ENCODE measurements at places on chromosomes 2 and 18.

- H3K27me3 ChIP-seq: peaks cover 17% of the 10 kb centered on the region
- H3K27ac ChIP-seq: no peak overlapping the region
- no peaks in the 10 kb centered on the region for H3K36me3 ChIP-seq
Observed at GRCh38 chr18:80229766-80230745, 17.3 kb downstream of the PARD6G start.

DNA sequence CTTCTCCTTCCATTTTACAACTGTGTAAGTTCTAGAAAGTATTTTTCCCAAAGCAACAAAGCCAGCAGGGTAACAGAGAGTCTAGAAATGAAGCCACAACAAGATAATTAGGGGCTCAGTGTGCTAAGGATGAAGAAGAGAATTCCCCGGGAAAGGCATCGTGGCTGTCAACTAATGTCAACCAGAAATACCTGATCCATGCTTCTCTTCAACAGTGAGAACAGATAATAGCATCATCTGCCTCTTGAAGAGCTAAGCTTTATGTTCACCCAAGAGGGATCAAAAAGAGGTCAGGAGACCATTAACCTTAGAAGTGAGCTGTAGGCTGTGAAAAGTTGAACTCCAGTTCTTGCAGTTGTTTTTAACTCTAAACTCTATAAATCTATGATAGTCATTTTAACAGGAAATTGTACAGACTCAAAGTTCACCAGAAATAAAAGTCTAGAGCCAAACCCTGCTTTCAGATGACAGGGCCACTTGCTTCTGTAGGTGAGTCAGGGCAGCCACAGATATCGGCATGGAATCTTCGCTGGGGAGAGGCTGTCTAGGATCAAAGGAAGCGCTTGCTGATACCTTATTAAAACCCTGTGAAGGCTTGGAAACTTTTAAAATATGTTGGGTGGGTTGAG, 540.7 kb upstream of the ID2 start:
- peaks cover 3% of the 10 kb centered on the region for H3K27me3 ChIP-seq
- DNase-seq: no peak
- H3K4me1 ChIP-seq: no peaks in the 10 kb centered on the region
- H3K27ac ChIP-seq: no peak overlapping the region

GRCh38 chr18:5244941-5245340, 47.9 kb upstream of the AKAIN1 start:
- peaks cover 15% of the 10 kb centered on the region for H3K4me1 ChIP-seq
- no peak overlapping the region for H3K4me3 ChIP-seq
- H3K27me3 ChIP-seq: no peaks in the 10 kb centered on the region
- DNase-seq: no peak
- H3K27ac ChIP-seq: no peak overlapping the region
- H3K36me3 ChIP-seq: peaks cover 36% of the 10 kb centered on the region

DNA sequence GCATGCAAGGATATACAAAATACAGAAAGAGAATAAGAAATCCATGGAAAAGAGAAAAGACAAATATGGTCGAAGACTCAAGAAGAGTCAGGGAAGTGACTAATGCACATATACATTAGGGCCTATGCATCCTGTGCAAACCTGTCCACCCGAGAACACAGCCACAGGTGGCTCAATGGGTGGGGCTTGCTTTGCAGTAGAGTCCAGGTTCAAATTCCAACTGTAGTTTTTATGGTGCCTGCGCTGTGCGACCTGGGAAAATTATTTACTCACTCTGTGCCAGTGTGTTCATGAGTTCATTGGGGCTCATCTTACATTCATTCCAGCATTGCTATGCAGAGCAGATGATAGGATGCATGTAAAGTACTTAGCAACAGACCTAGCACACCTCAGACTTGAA, 244.7 kb downstream of the CTNNA2 start:
- H3K4me1 ChIP-seq: no peaks in the 10 kb centered on the region
- no peak for DNase-seq
- H3K27ac ChIP-seq: no peak overlapping the region
- H3K27me3 ChIP-seq: no peaks in the 10 kb centered on the region

DNA sequence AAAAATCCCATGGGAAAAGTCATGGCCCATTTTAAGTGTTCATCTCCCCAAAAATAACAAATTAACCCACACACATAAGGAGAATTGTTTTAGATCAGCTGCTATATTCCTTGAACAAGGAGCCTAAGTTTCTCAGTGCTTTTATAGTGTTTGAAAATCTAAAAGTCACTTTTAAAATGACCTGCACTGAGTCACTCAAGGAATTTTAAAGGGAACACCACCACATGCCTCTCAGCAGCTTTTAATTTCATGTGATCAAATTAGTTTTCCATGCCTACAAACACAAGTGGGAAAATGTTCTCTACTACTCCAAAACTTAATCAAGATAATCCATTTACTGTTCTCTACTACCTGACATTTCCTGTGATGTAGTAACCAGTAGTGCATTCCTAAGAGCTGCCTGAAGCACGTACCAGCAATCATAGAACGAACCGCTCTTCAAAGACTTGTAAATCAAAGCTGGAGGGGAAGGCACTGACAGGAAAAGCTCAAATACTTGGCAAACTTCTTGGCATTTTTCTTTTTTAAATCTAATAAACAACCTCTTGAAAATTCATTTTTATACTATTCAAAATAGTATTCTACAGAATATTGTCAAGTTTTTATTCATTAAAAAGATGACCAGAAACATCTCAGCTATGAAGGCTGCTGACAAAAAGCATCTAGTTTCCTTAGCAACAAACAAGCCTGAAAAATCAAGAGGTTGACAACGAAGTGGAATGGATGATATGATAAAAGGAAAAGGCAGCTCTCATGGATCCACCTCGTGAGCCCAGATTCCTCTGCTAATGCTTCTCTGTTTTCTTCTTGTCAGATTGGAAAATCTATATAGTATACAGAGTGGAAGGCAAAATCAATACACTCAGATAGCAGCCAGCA, 37.2 kb downstream of the LRPPRC start:
- no peak overlapping the region for H3K4me3 ChIP-seq
- peaks cover 3% of the 10 kb centered on the region for H3K4me1 ChIP-seq
- no peaks in the 10 kb centered on the region for H3K27me3 ChIP-seq
- DNase-seq: no peak
- no peak overlapping the region for H3K27ac ChIP-seq

DNA sequence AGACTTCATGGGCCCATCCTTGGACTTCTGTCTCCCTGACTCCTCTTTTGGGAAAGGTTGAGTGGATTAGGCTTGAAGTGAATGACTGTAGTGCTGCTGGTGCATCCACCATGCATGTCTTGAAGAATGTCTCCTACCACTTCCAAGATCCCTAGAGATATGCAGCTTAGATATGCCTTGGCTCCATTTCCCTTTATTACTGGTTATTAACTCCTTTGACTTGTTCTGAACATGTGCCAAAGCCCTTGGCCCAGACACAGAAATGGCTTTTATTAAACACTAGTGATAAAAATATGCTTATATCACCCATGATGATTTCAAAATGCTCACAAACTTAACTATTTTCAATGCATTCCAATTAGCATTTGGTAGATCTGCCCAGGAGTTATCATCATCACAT, 90.0 kb upstream of the SLC14A2 start:
- DNase-seq: no peak
- H3K36me3 ChIP-seq: no peaks in the 10 kb centered on the region
- H3K4me1 ChIP-seq: no peaks in the 10 kb centered on the region
- H3K4me3 ChIP-seq: no peak overlapping the region
- H3K27ac ChIP-seq: no peak overlapping the region

DNA sequence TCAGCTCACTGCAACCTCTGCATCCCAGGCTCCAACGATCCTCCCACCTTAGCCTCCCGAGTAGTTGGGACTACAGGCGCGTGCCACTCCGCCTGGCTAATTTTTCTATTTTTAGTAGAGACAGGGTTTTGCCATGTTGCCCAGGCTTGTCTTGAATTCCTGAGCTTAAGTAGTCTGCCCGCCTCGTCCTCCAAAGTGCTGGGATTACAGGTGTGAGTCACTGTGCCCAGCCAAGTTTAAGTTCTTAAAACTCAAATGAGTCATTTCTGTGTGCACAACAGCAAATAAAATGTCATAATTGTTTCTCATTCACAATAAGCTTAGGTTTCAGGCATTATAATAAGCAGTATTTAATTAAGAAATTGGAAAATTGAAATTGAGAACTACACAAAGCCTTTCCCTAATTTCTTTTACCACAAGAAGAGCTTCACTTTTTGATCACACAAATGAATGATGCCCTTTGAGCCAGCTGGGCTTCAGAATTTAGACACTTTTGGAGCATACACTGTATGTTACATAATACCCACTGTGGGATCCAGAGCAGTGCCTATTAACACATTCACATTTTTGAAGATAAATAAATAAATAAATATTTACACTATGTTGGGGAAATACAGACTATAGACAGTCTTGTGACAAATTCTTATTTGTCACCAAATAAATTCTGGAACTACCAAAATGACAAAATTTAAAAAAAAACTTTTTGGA, 8.6 kb upstream of the ME2 start:
- no peak for DNase-seq
- H3K27me3 ChIP-seq: peaks cover 11% of the 10 kb centered on the region
- no peak overlapping the region for H3K4me3 ChIP-seq

DNA sequence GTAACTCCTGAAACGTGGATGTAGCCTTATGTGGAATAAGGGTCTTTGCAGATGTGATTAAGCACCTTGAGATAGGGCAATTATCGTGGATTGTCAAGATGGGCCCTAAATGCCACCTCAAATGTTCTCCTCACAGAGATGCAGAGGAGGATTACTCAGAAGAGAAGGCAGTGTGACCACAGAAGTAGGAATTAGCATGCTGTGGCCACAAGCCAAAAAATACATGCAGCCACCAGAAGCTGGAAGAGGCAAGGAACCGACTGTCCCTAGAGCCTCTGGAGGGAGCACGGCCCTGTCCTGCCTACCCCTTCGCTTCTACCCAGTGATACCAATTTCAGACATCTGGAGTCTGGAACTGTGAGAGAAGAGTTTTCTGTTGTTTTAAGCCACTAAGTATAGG, 47.3 kb upstream of the MGAT5 start:
- H3K27ac ChIP-seq: no peak overlapping the region
- no peak for DNase-seq
- peaks cover 13% of the 10 kb centered on the region for H3K4me1 ChIP-seq
- no peaks in the 10 kb centered on the region for H3K36me3 ChIP-seq
- no peaks in the 10 kb centered on the region for H3K27me3 ChIP-seq
- H3K4me3 ChIP-seq: no peak overlapping the region

- DNase-seq: no peak
- H3K4me1 ChIP-seq: no peaks in the 10 kb centered on the region
- no peaks in the 10 kb centered on the region for H3K27me3 ChIP-seq
- H3K36me3 ChIP-seq: no peaks in the 10 kb centered on the region
- H3K27ac ChIP-seq: no peak overlapping the region
Observed at GRCh38 chr18:78679613-78680260, 299.9 kb upstream of the SALL3 start.

- H3K4me1 ChIP-seq: peaks cover 80% of the 10 kb centered on the region
- peaks cover 8% of the 10 kb centered on the region for H3K27me3 ChIP-seq
- no peak for DNase-seq
- H3K36me3 ChIP-seq: peaks cover 36% of the 10 kb centered on the region
Observed at GRCh38 chr2:27071990-27072830, 756 bp upstream of the OST4 start.

GRCh38 chr18:75912829-75913228, 485.3 kb upstream of the SMIM21 start:
- no peaks in the 10 kb centered on the region for H3K4me1 ChIP-seq
- H3K27me3 ChIP-seq: peaks cover 24% of the 10 kb centered on the region
- H3K4me3 ChIP-seq: no peak overlapping the region
- DNase-seq: no peak

GRCh38 chr18:50320719-50321118, 33.2 kb upstream of the CXXC1 start:
- H3K4me1 ChIP-seq: peaks cover 19% of the 10 kb centered on the region
- H3K27me3 ChIP-seq: peaks cover 13% of the 10 kb centered on the region
- H3K27ac ChIP-seq: no peak overlapping the region
- no peak overlapping the region for H3K4me3 ChIP-seq
- DNase-seq: no peak
- H3K36me3 ChIP-seq: no peaks in the 10 kb centered on the region

- H3K4me3 ChIP-seq: no peak within 1 kb of the TSS
- H3K27ac ChIP-seq: no peak within 1 kb of the TSS
- H3K4me1 ChIP-seq: peaks cover 2% of the 10 kb centered on the region
- DNase-seq: no peak
Observed at GRCh38 chr2:24009680-24010476, at the start of gene MFSD2B. Gene MFSD2B, plus strand, starts transcription at chr2:24010085. Its CDS starts 12 bp downstream, at chr2:24010097.

- H3K27ac ChIP-seq: no peak overlapping the region
- H3K27me3 ChIP-seq: peaks cover 4% of the 10 kb centered on the region
- peaks cover 17% of the 10 kb centered on the region for H3K4me1 ChIP-seq
- no peak overlapping the region for H3K4me3 ChIP-seq
Observed at GRCh38 chr2:217106650-217107014, 246.8 kb upstream of the TNP1 start.

DNA sequence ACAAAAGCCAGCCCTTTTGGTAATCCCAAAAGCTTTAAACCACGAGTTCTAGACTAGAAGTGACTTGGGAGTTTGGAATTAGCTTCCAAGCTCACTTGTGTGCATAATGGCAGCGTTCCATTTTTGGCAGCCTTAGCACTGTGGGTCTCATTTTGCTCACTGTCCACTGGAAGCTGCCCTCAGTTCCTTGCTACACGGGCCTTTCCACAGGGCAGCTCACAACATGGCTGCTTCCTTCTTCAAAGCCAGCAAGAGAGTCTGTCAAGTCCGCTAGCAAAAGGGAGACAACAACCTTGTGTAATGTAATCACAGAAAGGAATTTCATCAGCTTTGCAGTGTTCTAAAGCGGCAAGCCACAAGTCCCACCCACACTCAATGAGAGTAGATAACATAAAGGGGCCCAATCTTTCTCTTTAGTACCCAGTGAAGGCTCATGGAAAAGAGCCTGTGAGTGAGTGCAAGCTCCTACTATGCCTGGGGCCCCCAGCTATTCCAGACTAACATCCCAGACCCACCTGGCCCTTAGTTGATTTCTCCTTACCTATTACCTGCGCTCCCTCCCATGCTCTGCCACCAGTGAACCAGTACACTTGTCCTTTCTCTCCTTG, 239.7 kb upstream of the FBXO11 start:
- H3K27ac ChIP-seq: peak overlapping the region; percentile 56
- DNase-seq: no peak
- H3K27me3 ChIP-seq: peaks cover 4% of the 10 kb centered on the region
- peaks cover 3% of the 10 kb centered on the region for H3K36me3 ChIP-seq
- H3K4me1 ChIP-seq: peaks cover 18% of the 10 kb centered on the region

DNA sequence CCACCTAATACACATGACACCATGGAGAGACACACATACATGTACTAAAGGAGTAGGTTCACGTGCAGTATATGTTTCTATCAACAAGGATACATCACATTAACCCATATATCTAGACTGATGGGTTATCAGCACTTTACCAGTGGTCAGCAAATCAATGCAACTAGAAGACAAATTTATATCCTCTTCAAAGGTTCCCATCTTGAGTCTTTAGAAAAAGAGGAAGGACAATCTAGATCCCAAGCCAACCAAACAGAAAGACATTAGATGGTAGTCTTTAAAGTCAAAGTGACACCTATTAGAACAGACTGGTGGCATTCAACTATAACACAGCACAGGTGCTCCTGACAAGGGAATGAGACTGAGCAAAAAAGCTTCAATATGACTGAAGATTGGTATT, 13.8 kb upstream of the SERTAD2 start:
- peaks cover 12% of the 10 kb centered on the region for H3K36me3 ChIP-seq
- H3K4me1 ChIP-seq: peaks cover 36% of the 10 kb centered on the region
- no peaks in the 10 kb centered on the region for H3K27me3 ChIP-seq
- DNase-seq: no peak
- peak overlapping the region; percentile 34 for H3K4me3 ChIP-seq
- H3K27ac ChIP-seq: peak overlapping the region; percentile 91

GRCh38 chr2:219687882-219688559, 60.6 kb downstream of the SLC4A3 start:
- H3K36me3 ChIP-seq: no peaks in the 10 kb centered on the region
- DNase-seq: no peak
- no peak overlapping the region for H3K27ac ChIP-seq
- peaks cover 12% of the 10 kb centered on the region for H3K4me1 ChIP-seq
